ENCODE measurements at places on chromosomes 5 and 9. TPM values are rescaled to one million over a fixed set of nuclear protein-coding genes. Genes with fewer than 3 reads are reported as not detected.

FOXD4L5 gene
- total RNA-seq, result 0.19 TPM

PHYKPL gene
- total RNA-seq, result 88.3 TPM

MYMK gene
- total RNA-seq, result not detected

DCAF10 gene
- 27.7 TPM for total RNA-seq

NREP gene
- total RNA-seq, result 33.7 TPM
